ENCODE measurements at places on chromosomes 16 and 17.

GRCh38 chr16:13863075-13863765, 56.7 kb upstream of the ERCC4 start:
- DNase-seq = no peak

- DNase-seq = no peak
Observed at GRCh38 chr16:28998837-28999236, 14.0 kb downstream of the LAT start.

- DNase-seq = no peak
Observed at GRCh38 chr16:75294773-75295459, 43.5 kb upstream of the BCAR1 start.

GRCh38 chr16:48008011-48008525, 147.7 kb downstream of the ABCC12 start:
- no peak for DNase-seq

GRCh38 chr16:53892155-53892554, 188.2 kb downstream of the FTO start:
- no peak for DNase-seq

GRCh38 chr17:44043272-44043696, 23.2 kb downstream of the LSM12 start:
- no peak for DNase-seq

DNA sequence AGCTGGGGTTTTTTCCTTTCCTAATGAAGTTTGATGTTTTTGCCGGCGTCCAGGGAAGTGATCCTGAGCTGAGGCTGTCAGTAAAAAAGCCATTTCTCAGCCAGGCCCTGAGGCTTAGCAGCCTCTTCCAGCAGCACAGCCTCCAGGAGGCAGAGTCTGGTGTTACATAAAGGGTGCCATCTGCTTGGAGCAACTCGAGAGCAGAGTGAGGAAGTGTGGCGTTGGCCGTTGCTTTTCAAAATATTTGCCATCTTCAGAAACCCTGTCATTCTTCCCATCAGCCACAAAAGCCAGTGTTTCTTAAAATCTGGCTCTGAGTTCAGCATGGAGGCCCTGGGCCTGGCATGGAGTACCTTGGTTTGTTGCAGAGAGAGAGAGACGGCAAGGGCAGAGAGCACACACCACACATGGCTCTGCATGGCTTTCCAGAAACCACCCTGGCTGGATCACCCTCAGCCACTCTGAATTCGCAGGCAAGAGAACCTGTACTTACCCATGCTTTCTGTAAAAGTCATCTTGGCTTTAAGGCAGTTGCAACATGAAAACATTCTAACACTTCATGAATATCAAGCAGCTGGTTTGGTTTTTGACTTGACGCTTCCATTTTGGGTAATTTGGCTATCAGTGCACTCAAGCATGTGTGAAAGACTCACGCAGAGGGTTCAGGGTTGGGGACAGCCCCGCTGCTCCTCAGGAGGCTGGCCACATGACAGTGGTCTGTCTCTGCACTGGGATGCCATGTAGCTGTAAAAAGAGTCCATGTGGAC, 21.0 kb downstream of the PMM2 start:
- no peak for DNase-seq

DNA sequence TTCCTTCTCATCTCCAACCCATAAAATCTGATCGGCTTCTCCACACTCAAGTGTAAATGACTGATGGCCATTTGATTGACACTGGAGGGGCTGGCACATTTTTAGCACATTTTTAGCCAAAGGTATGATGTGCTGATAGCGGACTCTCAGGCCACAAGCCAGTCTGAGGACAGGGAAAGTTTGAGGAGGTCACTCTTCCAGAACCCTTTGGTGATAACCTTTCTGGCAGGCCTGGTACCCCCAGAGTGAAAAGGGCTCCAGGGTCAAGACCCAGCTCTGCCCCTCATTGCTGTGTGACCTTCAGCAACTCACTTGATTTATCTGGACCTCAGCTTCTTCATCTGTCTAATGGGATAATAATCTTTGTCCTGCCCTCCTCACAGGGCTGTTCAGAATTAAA, 1.7 kb upstream of the NLRC5 start:
- DNase-seq = no peak

DNA sequence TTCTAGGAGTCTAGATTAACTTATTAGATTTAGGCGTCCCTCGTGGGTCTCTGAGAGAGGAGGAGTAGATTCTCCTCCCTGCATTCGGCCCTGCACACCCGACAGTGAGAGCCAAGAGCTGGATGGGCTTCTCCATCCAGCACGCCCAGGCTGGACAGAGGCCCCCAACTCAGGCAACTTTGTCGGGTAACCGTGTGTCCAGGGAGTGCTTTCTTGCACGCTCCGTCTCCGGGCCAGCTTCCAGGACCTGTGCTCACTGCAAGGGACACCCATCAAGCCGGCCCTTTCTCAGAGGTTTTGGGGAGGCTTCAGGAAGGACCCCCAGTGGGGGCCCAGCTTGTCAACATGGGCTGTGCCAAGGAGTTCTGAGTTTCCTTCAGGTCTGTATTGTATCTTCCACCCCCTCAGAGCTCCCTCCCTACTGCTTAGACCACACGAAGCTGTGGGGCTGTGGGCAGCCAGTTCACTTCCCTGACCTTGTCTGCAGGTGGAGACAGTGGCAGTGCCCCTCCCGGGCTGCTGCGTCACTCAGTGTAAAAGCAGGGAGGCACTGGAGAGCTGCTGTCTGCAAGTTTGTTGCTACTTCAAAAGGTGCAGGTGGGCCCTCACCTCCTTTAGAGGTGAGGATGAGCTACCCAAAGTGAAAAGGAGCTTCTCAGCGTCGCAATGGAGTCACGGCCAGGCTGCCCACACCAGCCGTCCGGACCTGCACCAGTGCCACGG, 24.0 kb upstream of the C16orf78 start:
- no peak for DNase-seq

- no peak for DNase-seq
Observed at GRCh38 chr16:10405386-10405939, 19.6 kb downstream of the ATF7IP2 start.

DNA sequence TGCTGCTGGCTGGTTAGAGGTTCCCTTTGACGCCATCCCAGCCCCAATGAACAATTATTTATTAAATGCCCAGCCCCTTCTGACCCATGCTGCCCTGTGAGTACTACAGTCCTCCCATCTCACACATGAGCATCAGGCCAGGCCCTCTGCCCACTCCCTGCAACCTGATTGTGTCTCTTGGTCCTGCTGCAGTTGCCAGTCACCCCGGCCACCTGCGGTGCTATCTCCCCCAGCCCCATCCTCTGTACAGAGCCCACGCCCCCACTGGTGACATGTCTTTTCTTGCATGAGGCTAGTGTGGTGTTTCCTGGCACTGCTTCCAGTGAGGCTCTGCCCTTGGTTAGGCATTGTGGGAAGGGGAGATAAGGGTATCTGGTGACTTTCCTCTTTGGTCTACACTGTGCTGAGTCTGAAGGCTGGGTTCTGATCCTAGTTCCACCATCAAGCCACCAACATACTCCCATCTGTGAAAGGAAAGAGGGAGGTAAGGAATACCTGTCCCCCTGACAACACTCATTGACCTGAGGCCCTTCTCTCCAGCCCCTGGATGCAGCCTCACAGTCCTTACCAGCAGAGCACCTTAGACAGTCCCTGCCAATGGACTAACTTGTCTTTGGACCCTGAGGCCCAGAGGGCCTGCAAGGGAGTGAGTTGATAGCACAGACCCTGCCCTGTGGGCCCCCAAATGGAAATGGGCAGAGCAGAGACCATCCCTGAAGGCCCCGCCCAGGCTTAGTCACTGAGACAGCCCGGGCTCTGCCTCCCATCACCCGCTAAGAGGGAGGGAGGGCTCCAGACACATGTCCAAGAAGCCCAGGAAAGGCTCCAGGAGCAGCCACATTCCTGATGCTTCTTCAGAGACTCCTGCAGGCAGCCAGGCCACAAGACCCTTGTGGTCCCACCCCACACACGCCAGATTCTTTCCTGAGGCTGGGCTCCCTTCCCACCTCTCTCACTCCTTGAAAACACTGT, 11.3 kb downstream of the CX3CL1 start:
- DNase-seq = no peak

- no peak for DNase-seq
Observed at GRCh38 chr16:30416624-30417528, 9.5 kb downstream of the ZNF771 start.

- no peak for DNase-seq
Observed at GRCh38 chr16:89613231-89613953, at the start of gene DPEP1. Gene DPEP1, plus strand, starts transcription at chr16:89613642. Its CDS starts 16,769 bp downstream, at chr16:89630411.

GRCh38 chr17:67211742-67212141, 33.3 kb downstream of the HELZ start:
- DNase-seq = no peak

DNA sequence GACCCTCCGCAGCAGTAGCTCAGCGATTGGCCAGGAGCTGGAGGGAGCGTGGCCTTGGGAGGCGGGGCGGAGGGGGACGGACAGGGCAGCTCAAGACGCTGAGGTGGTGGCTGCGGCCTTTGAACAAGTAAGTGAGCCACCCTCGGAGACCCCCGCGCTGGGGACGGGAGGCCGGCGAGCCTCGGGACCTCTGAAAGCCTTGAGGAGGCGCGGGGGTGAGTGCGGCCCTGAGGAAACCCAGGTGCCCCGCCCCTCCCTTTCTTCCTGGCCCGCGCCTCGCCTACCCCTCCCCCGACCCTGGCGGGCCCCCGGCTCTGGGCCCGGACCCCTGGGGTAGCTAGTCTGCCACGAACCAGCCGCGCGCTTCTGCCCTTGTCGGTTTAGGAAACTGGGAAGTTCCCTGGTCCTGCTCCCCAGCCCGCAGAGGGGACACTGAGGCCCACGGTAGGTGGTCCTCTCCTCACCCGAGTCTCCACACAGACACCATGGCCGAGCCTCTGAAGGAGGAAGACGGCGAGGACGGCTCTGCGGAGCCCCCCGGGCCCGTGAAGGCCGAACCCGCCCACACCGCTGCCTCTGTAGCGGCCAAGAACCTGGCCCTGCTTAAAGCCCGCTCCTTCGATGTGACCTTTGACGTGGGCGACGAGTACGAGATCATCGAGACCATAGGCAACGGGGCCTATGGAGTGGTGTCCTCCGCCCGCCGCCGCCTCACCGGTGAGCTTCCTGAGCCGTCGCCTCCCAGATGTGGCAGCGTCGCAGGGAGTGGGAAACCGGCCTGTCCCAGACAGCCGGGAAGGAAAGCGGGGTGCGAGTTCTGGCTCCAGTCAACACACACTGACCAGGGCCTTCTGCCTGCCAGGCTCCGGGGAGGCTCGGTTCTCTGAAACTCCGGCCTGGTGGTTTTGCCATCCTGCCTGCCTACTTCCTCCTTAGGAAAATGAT, at the start of gene MAPK7:
Gene MAPK7 (plus strand): TSS at position 83 of the 945 bp plus-strand sequence. CDS start 403 bp downstream, at position 486.
- DNase-seq = no peak

GRCh38 chr16:8600144-8600775, 9.9 kb upstream of the TMEM114 start:
- no peak for DNase-seq

DNA sequence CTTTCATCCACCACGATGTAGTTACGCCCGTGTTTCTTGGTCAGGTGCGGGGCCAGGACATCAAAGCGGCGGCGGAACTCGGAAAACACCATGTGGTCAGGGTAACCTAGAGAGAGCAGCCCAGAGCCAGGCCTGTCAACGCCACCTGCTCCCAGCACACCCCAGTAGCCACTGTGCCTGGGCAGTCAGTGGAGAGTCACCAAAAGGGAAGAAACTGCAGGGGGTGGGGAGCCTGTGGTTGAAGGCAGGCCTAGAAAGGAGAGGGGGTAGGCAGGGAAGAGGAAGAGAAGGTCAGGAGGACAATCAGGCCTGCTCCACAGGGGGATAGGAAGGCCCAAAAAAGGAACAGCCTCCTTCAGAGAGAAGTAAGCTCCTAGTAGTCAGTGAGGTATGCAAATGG, 64.1 kb downstream of the PIPOX start:
- DNase-seq = no peak

GRCh38 chr16:11582157-11582814, 4.4 kb downstream of the LITAF start:
- no peak for DNase-seq

GRCh38 chr16:13919330-13919682, 648 bp upstream of the ERCC4 start:
- DNase-seq = no peak

GRCh38 chr16:152141-153128, at the start of gene HBZ:
Gene HBZ, plus strand, starts transcription at chr16:152644. Its CDS starts 266 bp downstream, at chr16:152910.
- DNase-seq = no peak

DNA sequence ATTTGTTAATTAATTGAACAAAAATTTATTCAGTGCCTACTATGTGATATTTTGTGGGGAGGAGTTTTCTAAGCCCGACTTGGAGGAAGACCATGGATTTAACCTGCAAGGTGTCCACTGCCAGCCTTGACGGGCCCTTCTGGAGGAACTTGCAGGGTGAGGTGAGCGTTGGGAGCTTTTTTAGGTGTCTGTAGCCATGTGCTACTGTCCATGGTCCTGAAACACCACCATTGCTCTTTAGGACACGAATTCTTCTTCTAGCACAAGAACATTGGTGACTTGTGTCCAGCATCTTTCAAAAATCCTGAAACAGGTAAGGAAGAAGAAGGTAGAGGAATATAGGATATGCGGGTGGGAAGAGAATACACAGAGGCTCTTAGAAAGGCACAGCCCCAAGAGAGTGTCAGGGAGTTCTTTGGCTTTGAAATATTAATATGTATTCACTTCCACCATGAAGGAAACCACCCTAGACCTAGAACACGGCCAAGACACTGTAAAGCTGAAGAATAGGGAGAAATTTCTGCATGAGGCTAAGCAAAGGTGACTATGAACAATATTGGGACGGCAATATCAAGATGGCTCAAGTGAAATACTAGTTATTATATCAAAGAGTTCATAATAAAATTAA, 27.9 kb upstream of the OR4D1 start:
- DNase-seq = no peak

DNA sequence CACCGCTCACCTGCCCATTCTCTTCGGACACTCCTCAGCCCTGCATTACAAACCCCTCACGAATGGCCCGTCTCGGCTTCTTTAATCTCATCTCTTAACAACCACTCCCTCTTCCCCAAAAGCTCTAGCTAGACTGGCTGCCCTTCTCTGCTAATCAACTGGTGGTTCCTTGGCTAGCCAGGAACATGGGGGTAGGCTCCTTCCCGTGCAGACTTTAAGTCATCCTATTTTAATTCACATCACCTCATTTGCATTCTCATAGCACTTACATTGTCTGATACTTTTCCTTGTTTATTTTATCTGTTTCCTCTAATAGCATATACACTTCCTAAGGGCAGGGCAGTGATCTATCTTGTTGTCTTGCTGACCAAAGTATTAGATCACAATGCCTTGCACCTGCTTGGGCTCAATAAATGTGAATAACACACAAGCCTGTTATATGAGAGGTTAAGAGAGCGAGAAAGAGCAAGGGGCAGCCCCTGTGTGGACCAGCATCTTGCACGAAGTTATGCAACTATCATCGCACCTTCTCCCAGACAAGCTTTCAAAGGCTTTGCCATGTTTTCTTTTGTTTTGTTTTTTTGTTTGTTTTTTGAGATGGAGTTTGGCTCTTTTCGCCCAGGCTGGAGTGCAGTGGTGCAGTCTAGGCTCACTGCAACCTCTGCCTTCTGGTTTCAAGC, 9.8 kb downstream of the TP53 start:
- no peak for DNase-seq

DNA sequence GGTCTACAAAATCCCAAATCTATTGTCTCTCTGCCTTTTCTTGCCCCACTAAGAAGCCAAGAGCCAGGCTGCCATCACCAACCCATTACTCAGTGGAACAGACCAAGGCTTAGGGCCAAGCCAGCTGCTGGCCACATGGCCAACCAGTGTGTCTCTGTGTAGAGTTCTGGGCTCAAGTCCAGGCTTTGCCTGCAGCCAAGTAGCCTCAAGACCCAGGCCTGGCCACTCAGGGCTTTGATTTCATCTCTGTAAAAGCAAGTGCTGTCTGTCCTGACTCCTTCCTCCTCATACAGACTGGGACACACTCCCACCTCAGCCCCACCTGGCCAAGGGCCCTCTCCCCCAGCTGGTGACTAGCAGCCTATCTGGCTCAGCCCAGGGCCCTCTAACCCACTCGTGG, 14.6 kb downstream of the SREBF1 start:
- DNase-seq = no peak

Measured in activated T-helper 1 cell treated with anti-CD3 and anti-CD28 coated beads, Interleukin-2, amount 50 U/mL, for 16 hours (primary cell).